ENCODE measurements at places on chromosomes 5 and 9.

DNA sequence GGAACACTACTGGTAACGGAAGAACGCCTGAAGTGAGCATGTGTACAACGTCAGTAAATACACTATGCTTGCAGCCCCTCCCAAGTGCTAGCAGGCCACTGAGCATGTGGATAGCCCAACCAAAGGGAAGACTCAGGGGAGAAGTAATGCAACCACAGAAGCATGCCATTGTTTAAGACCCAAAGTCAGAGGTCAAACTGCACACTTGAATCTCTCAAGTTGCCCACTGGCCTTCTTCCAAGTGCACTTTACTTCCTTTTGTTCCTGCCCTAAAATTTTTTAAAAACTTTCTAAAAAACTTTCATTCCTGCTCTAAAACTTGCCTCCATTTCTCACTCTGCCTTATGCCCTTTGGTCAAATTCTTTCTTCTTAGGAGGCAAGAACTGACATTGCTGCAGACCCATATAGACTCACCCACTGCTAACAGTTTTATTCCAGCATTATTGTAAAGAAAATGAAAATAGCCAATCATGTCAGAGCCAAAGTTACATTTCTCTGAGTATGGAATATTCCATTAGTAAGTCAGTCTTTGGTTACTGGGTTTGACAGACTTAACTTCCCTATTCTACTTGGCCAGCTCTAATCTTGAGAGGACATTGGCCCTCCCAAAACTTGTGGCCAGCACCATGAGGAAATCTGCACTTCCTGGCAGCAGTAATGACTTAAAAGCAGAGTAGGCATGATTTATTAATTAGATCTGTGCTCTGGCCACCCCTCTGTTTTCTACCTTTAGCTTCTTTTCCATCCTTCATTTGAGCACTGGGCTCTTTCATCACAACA is 76.9 kb downstream of the TSSK1B start:
- DNase-seq: no peak

DNA sequence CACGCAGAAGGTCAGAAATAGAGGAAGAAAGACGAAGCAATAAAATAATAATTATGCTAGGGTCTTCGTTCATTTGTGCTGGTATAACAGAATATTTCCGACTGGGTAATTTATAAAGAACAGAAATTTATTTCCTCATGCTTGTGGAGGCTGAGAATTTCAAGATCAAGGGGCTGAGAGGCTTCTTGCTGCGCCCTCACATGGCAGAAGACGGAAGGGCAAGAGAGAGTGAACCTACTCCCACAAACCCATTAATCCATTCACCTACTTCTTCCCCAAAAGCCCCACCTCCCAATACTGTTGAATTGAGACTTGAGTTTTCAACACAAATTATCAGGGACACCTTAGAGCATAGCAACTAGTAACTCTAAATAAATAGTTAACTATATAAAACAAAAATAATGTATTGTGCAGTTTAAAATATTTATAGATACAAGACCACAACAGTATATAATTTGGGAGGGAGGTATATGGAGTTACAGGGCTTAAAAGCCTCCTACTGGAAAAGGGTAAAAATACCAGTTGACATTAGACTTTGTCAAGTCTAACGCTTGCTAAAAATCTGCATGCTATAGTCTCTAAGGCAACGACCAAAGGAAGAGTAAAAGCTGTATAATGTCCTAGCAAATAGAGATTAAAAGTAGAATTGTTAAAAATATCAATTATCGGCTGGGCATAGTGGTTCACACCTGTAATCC is 40.3 kb upstream of the NAA35 start:
- no peak for DNase-seq

GRCh38 chr9:90092508-90092907 is 487.7 kb downstream of the GADD45G start:
- no peak for DNase-seq

DNA sequence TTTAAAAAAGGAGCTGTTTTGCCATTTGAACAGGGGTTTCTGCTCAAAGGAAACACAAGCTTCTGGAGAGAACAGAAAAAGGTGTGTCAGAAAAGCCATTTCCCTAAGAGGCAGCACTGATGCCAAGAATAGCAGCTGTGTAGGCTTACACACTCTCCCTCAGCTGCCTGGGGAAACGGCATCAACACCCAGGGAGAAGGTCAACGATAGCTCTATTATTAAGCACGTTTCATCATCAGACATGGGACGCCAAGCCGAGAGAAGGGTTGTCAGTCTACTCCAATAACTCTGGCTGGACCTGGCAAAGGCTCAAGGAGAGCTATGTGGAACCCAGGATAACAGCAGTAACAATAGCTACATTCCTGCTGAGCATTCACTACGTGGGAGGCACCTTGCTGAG is 314.2 kb downstream of the CDK5RAP2 start:
- no peak for DNase-seq

- peak; percentile 80 for DNase-seq
Measured at GRCh38 chr9:134163371-134164196, 780 bp downstream of the RNU6ATAC start.

Data from pancreas (tissue), 10 donors.